Stimulated activated CD4-positive, alpha-beta T cell treated with anti-CD3 and anti-CD28 coated beads, Interleukin-12 subunit alpha, Interleukin-12 subunit beta, amount 100 ng/mL, for 4 hours (primary cell): ENCODE measurements at places on chromosomes 6 and 20.

GRCh38 chr20:58851221-58851968, 693 bp upstream of the GNAS-AS1 start:
- DNase-seq = no peak

- DNase-seq = no peak
These were observed 34.6 kb upstream of the ADGRF1 start for GRCh38 chr6:47076422-47077344.

GRCh38 chr20:46171909-46172308, 53.8 kb downstream of the CD40 start:
- no peak for DNase-seq

GRCh38 chr20:51347831-51348230, 194.7 kb downstream of the NFATC2 start:
- no peak for DNase-seq

DNA sequence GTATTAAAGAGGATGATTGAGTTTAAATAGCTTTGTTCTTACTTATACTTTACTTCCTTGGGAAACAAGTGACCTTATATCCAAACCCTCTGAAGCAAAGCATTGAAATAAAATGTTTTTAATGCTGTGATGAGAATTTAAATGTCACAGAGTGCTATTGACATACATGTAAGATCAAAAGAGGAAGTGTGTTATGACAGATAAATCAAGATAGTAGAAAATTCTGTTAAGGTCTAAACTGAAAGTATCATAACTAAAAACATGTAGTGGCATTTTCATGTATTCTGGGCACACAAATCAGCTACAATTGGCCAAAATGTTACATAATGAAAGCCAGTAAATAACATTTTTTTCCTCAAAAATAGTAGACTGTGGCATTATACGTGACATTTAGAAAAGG, 318.0 kb downstream of the GRIK2 start:
- no peak for DNase-seq

- DNase-seq = no peak
These were observed 152.1 kb upstream of the RIMS1 start for GRCh38 chr6:71733970-71734899.

DNA sequence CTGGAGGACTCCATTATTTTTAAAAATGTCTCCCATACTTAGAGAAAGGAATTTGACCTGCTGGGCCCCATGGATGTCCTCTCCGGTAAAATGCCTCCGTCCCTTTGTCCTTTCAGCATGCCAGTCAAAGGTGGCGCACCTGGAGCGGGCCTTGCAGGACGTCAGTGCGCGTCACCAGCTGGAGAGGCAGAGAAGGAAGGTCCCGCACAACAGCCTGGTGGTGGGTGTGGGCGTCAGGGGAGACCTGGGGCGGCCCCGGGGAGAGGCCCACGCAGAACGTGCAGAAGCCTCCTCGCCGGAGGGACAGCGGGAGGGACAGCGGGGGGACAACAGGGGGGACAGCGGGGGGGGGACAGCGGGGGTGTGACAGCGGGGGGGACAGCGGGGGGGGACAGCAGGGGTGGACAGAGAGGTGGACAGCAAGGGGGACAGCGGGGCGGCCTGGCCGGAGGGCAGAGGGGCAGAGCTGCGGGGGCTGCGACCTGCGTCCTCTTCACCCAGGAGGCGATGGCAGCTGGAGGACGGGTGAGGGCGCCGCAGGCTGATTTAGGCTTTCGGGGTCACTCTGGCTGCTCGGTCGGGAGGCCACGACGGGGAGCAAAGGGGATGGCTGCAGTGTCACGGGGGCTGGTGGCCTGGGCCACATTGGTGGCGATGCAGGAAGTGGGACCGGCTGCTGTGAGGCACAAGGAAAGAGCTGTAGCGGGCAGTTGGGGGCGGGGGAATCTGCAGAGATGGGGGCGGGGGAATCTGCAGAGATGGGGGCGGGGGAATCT, 859 bp upstream of the KIF25 start:
- no peak for DNase-seq

DNA sequence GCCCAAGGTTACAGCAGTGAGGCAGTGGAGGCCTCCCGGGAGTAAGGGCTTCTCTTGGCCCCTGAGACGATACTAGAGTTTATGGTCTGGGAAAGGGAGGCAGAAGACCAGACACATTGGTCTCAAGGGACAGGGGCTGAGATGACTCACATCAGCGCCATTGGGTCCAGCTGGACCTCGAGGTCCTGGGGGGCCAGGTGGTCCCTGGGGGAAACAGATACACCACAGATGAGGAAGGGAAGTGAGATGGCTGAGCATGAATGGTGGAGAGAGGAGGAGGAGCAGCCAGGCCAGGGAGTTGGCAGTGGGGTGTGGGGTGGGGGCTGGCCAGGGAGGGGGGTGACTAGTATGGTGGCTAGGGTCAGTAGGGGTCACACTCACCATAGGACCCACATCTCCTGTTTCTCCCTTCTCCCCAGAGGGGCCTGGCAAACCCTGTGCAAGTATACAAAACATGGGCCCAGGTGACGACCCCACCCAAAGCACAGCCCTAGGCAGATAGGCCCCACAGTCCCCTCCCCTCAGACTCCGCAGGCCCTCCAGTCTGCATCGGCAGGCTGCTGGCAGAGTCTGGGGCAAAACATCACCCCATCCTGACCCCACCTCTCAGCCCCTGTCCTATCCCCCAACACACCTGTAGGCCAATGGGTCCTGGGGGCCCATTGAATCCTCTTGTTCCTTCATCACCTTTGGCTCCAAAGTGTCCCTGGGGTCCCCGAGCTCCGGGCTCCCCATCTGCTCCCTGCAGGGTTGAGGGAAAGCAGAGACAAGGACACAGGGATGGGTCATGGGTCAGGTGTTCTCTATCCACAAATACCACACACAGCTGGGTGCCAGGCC, 21.9 kb downstream of the COL11A2 start:
- no peak for DNase-seq

DNA sequence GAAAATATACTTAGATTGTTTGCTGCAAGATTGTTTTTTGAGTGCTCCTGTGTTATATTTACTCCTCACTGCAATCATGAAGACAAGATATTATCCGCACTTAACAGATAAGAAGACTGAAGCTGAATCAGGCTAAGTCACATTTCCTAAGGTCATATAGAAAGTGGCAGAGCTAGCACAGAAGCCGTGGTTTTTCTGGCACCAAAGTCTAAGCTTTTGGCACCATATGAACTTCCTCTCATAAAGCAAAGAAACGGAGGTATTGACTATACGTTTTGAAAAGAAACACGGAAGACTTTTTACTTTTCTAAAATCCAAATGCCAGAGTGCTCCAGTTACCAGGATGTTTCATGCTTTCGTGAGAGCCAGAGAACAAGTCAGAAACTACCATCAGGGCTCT, 9.3 kb upstream of the DTD1 start:
- DNase-seq = no peak

- DNase-seq = no peak
These were observed 744.1 kb upstream of the GJE1 start for GRCh38 chr6:141388666-141389065.

DNA sequence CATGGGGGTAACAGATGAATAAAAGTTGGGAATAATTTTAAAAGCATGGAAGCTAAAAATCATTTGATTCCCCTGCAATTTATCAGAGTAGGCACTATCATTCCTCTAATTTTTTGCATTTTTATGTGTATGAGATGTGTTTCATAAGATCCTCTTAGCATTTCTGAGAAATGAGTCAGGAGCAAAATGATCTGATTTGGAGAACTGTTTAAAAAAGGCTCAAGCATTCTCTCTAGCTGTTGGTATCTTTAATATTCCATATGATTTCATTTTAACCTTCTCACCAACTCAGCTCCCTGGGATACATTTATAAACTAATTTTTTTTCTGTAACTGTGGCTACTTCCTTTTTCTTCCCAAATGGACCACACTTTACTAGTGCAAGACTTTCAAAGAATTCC, 60.9 kb downstream of the MCHR2 start:
- no peak for DNase-seq

DNA sequence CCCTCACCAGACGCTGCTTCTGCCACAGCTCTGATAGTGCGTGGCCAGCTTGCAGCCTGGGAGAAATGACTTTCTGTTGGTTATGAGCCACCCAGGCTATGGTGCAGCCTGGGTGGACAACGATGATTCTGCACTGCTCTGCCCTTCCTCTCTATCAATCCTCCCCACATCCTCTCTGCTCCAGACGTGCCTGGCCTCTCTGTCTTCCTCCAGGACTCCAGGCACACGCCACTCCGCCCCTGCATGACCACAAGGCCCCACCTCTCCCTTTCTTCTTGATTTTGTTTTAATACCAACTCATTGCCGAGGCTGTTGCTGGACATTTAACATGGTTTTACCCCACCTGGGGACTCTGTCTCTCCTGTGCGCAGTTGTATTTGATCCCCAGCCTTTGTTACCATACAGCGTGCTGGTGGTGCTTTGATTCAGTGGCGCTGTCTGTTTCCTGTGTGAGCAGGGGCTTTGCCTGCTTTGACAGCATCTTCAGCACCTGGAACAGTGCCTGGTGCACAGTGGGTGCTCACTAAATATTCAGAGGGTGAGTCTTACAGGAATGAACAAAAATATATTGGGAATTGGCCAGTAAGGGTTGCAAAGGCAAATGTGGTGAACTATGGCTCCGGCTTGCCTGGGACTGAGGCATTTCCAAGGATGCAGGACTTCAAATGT, 280.9 kb downstream of the CDH26 start:
- no peak for DNase-seq

- no peak for DNase-seq
These were observed 133.8 kb downstream of the SNX5 start for GRCh38 chr20:17834804-17835203.

DNA sequence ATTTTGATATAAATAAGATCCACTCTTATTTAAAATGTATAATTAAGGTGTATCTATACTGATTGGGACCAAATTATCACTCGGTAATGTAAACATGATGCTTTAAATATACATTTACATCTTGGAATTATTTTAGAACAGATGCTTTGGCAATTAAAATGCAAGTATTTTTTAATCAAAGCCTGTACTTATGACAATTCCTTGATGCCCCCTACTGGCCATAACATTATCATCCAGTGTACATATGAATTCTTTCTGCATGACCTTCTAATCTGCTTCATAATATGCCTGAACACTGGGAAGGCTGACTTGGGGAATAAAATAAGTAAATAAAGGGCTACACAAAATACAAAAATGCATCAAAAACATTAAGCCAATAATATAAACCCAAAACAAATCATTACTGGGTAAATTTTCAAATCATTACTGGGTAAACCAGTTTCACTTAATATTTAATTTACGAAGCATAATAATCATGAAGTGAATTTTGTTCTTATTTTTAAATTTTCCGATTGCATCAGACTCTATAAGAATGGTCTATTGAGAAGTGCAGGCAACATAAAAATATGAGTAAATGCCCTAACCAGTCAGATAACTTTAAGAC, 65.1 kb downstream of the CGA start:
- DNase-seq = no peak

GRCh38 chr6:21791581-21791980, 198.0 kb downstream of the SOX4 start:
- DNase-seq = no peak

DNA sequence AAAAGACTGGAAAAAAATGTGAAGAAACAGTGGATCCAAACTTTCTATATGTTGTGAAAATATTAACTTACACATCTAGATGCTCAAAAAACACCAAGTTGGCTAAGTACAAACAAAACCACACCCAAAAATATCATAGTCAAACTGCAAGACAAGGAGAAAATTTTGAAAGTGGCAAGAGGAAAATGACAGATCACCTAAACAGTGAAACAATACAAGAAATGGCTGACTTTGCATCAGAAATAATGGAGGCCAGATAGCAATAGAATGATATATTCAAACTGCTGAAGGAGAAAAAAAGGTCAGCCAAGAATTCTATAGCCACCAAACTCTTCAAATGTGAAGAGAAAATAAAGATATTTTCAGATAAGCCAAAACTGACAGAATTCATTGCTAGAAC, 22.4 kb upstream of the UST start:
- no peak for DNase-seq

DNA sequence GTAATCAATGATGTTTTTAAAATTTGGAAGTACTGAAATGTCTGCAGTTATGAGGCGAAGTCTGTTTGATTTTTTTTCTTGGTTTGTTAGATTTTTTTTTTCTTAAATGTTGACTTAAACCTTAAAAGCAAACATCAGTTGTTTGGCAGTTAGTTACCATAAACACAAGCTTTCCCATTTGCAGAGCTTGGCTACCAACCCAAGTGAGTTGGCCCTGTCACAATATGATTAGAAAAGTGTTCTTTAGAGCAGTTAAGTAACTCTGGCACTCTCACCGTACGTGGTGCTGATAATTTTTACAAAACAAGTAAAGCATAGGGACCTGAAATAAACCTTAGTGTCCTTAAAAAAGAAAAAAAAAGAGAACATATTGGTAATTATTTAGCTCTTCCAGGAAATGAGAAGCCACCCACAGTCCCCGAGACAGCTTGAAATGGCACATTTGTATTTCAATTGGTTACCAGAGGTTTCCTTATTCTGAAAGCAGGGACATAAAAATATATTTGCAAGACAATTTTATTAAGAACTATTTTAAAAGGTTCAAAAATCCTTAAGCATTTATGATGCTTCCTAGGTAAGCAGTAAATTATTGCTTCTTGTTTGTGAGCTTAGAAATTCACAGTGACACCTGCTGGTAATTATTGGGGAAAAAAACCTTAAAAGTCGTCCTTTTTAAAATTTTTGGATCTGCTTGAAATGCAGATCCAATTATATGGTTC, 3.9 kb downstream of the HEY2 start:
- no peak for DNase-seq

DNA sequence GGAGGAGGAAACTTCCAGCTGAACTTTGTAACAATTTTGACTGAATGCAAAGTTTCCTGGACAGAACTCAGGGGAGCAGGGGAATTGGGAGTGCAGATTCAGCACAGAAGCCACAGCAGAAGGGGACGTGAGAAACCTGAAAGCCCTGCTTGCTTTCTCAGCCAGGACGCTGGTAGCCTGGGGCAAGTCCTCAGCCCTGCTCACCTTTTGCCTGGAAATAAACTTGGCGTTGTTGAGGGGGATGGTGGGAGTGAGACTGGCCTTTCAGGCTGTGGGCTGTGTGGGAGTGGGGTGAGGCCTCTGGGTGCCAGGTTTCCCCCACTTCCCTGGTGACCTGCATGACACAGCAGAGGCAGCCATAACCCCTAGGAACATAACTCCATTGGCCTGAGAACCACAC, 238.1 kb upstream of the HS3ST5 start:
- DNase-seq = no peak

DNA sequence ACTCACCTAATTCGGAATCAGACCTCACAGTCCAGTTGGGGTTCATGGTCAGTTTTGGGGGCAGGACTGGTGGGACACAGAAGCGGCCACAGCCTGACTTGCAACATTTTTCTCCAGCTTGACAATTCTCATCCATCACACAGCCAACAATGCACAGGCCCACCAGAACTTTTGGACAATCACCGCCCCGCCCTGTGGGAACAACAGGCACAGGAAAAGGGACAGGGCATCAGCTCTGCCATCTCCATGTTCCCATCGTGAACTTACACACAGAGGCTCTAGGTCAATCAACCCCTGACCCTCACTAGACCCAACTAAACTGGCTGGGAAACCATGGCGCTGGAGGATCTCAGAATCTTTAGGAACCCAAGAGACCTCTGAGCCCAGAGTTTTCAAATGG, 16.3 kb downstream of the WFDC3 start:
- DNase-seq = no peak
